H1 (cell line): ENCODE measurements at places on chromosomes 5 and 9. TPM values are rescaled to one million over a fixed set of nuclear protein-coding genes. Genes with fewer than 3 reads are reported as not detected.
A peak's percentile ranks its signal among the peaks of the same experiment; 100 is the strongest.

- no peak overlapping the region for H3K27ac ChIP-seq
- no peaks in the 10 kb centered on the region for H3K4me1 ChIP-seq
- no peaks in the 10 kb centered on the region for H3K36me3 ChIP-seq
- DNase-seq, result no peak
- no peak overlapping the region for H3K4me3 ChIP-seq
- H3K27me3 ChIP-seq, result no peaks in the 10 kb centered on the region; the same call in 1 of the 2 replicates
Observed at GRCh38 chr5:133830911-133831310, 137.5 kb downstream of the C5orf15 start.

- no peak overlapping the region for H3K27ac ChIP-seq
- no peak for DNase-seq
- no peaks in the 10 kb centered on the region for H3K27me3 ChIP-seq
Observed at GRCh38 chr9:38058452-38059232, 10.4 kb downstream of the SHB start.

DNA sequence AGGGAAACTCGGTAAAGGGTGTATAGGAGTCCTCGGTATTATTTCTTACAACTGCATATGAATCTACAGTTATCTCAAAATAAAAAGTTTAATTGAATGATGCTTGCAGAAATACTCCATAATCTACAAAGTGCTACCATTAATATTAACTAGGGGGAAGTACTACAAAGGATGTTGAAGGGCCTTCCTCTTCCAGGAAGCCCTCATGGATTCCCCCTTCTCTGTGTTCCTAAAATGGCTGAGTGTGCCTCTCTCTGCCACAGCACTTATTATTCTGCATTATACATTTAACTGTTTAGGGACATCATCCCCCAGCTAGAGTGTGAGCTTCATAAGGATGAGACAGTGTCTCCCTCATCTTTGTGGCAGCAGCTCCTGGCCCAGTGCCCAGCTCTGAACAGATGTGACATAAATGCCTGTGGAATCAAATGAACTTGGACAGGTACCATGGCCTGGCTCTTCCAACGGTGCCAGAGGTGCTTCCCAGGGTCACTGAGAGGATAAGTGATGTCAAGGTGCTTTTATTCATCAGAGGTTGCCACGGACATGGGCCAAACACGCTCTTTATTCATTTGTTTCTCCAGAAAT, 99.5 kb downstream of the PAX5 start:
- H3K4me3 ChIP-seq, result no peak overlapping the region
- no peaks in the 10 kb centered on the region for H3K36me3 ChIP-seq
- peaks cover 8% of the 10 kb centered on the region; the same call in 1 of the 2 replicates for H3K4me1 ChIP-seq

DNA sequence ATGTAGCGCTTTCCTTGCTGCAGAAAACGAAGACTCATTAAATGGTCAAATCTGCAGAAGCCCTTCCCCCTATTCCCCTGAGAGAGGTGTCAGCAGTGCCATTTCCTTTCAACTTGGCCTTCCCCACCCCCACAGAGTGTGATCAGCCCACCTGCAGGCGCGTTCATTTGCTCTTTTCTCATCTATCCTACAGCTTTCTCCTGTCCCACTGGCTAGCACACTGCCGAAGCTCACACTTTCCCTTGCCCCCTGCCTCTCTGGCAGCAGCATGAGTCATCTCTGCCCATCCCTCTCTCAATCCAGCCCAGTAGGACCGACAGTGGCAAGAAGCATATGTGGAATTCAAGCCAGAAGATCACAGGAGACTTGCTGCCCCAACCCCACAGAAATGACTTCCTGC, 213.8 kb downstream of the FAM114A2 start:
- H3K27ac ChIP-seq, result no peak overlapping the region
- H3K4me1 ChIP-seq, result no peaks in the 10 kb centered on the region
- no peaks in the 10 kb centered on the region for H3K27me3 ChIP-seq
- no peaks in the 10 kb centered on the region for H3K36me3 ChIP-seq

- peaks cover 33% of the 10 kb centered on the region for H3K27me3 ChIP-seq
- peaks cover 7% of the 10 kb centered on the region; the same call in 1 of the 2 replicates for H3K4me1 ChIP-seq
- H3K27ac ChIP-seq, result no peak overlapping the region
- H3K36me3 ChIP-seq, result no peaks in the 10 kb centered on the region
- no peak overlapping the region for H3K4me3 ChIP-seq
Observed at GRCh38 chr9:121277026-121277425, 9.1 kb downstream of the GSN start.

DNA sequence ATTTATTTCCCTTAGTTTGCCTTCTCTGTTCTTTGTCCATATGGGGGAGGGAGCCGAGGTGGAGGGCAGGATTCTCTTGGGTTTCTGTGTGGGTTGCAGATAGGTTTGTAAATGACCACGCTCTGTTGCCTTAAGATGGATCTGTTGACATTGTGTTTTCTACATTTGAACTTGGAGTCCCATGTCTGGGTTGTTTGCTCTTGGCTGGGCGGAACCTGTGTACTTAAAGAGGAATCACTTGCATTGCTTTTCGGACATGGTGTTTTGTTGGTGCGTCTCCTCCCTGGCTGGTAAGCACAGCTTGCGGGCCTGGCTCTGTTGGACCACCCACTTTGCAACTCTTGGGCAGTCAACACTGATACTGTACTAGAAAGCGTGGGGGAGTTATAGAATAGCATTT, 45.9 kb downstream of the EHMT1 start:
- no peaks in the 10 kb centered on the region for H3K27me3 ChIP-seq
- no peak overlapping the region for H3K4me3 ChIP-seq
- H3K27ac ChIP-seq, result peak overlapping the region; percentile 73; the same call in 1 of the 2 replicates
- no peak for DNase-seq
- H3K4me1 ChIP-seq, result peaks cover 51% of the 10 kb centered on the region
- H3K36me3 ChIP-seq, result peaks cover 2% of the 10 kb centered on the region; the same call in 1 of the 2 replicates

DNA sequence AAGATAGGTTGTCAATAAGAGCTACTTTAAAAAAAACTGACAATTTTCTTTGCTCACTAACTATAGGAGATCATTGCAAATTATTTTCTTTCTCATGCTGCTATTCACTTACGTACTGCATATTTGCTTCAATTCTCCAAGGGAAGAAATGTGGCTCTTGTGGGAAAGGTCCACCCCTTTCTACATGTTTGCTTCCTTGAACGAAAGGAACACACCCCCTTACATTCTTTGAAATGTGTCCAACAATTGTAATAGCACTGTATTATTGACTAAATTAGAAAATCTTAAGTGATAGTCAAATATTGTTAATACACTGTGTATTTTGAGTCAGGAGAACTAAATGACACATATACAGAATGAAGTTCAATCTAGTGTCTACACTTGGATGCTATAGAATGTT, 5.2 kb downstream of the MEF2C start:
- no peaks in the 10 kb centered on the region for H3K4me1 ChIP-seq
- no peak for DNase-seq
- no peaks in the 10 kb centered on the region; the same call in 1 of the 2 replicates for H3K27me3 ChIP-seq
- no peak overlapping the region for H3K27ac ChIP-seq
- no peak overlapping the region for H3K4me3 ChIP-seq
- H3K36me3 ChIP-seq, result no peaks in the 10 kb centered on the region

DNA sequence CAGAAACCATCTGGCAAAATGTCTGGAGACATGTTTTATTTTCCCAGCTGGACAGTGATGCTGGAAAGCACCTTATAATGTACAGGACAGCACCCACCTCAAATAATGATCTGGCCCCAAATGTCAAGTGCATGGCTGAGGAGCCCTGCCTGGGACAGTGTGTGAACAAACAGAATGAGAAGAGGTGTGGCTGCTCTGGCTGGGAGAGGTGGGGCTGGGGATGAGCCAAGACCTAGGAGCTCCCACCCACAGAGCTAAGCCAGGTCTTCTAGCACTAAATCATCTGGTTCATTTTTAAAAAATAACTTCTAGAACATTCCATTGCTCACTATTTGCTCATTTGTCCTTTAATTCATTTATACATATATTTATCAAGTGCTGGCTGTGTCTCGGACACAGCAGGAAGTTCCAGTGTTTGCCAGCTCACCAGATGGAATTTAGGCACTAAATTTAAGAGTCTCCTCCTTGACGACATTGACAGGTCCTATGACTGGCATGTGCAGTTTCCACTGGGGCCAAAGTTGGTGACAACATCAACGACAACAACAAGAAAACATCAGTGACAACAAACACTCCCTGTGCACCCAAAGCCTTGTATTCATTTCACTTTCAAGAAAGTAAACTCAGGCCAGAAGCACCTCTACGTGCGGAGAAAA, 59.1 kb downstream of the GTF3C4 start:
- no peaks in the 10 kb centered on the region for H3K4me1 ChIP-seq
- no peak for DNase-seq
- H3K27me3 ChIP-seq, result no peaks in the 10 kb centered on the region
- no peak overlapping the region for H3K27ac ChIP-seq

The EQTN gene
- 0.52 TPM in 1 of 2 replicates, not detected in the other for total RNA-seq
